ENCODE measurements at places on chromosomes 2 and 18.

GRCh38 chr18:31684279-31685096, at the start of gene B4GALT6:
Gene B4GALT6, minus strand, starts transcription at chr18:31684581. Its CDS starts 155 bp downstream, at chr18:31684426.
- DNase-seq = no peak

DNA sequence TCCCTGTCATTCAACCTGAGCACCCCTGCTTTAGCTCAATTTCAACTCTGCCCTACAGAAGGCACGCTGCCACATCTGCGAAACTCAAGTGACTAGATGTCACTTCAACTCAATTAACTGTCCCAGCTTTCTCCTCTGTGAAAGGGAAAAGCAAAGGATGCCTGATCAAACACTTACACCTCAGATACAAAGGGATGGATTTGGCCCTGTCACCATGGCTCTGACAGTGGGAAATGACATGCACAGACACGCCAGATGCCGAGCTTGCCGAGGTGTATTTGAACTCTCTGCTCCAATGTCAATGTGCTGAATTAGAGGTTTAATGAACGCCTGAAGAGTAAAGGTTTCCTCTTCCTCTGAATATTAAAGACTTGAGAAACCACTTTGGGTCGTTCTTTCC, 481.1 kb downstream of the CBLN2 start:
- DNase-seq = no peak

DNA sequence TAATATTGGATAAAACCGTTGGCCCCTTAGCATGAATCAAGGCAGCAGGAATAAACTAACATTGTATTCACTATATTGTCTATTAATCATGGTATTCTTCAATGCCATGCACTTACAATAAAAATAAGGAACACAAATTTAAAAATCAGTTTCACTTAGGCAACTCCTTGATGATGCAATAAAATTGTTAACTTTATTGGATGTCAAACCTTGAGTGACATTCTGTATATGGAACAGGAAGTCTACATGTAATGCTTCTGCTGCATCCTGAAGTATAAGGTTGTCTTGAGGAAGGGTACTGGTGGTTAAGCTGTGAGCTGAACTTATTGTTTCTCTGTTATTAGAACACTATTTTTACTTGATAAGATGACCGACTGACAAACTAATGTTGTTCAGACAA, 605.5 kb downstream of the SATB2 start:
- DNase-seq = no peak

- DNase-seq = no peak
Measured at GRCh38 chr18:66196805-66197204, 407.1 kb downstream of the CDH19 start.

GRCh38 chr2:234291765-234292204, 205.1 kb downstream of the ARL4C start:
- DNase-seq = no peak

DNA sequence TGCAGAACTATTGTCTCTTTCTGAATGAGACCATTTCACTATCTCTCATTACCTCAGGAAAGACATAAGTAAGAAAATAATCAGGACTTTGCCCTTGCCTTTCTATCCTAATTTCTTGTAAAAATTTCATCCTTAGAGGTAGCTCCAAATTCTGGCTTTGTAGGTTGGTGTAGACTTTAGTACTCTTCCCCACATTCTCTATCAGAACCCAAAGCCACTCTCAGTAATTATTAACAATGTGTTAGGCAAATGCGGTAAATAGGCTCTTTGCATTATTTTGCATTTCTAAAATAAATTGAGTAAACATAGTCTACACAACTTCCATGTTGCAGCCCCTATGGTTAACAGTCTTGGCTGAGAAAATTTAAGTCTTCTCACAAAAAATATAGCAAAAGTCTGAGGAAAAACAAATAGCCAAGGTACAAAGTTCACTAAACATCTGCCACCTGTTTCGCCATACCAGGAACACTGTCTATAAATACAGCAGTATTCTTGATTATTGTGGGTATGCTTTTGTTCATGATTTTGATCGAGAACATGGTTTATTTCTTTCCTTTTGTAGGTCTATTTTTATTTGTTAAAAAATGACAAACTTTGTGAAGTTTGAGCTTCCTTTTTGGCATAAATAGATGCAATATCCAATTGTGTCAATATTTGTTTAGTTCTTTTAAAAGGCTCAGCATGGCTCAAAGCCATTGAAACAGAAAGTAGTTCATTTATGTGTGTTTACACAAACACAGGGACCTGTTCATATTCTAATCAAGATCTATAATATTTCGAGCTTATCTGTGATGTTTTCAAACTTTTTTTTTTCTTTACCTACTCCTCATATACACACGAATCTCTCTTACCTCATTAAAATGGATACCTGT, 1061.5 kb downstream of the CNTNAP5 start:
- DNase-seq = no peak

DNA sequence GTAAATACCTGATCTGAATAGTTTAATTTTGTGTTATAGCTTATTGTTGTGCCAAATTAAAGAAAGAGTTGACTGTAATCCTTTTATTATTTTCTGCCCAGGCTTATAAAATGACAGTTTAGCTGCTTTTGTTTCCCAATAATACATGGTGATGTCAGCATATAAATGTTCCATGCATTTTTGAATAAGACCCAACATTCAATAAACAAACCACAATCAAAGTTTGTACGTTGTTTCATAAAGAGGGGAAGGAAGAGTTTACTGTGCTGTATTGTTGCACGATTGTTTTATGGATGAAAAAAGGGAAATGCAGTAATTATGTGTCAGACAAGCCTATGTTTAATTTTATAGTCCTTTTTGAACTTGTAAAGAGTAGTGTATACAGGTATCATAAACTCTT, 177.2 kb upstream of the SCN7A start:
- no peak for DNase-seq

DNA sequence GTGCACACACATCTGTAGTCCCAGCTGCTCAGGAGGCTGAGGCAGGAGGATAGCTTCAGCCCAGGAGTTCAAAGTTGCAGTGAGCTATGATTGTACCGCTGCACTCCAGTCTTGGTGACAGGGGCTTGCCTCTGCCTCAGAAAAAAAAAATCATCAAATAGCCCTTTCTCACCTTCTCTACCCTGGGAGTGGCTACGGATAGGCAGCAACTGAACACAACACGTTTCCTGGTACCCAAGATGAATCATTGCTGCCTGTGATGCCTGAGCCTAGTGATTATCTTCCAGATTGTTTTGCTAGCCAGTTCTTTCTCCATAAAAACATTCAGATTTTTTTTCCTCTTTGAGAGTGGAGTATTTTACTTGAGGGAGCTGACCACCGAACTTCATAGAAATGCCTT, 13.5 kb downstream of the INPP4A start:
- no peak for DNase-seq

DNA sequence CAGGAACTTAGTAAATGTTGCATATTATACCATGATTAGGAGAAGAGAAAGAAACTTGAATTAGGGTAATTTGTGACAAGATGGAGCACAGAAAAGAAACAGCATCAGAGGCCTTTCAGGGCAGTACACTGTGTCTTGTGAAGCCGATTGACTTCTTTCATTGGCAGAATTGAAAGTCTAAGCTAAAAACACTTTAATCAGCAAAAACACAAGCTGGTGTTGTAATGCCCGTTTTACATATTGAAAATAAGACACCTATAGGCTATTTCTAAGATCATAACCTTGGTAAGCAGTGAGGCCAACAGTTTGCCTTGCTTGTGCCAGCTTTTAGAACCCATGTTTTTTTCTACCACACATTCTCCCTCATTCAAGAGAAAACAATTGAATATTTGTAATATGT, 1378.1 kb upstream of the NXPH2 start:
- no peak for DNase-seq

DNA sequence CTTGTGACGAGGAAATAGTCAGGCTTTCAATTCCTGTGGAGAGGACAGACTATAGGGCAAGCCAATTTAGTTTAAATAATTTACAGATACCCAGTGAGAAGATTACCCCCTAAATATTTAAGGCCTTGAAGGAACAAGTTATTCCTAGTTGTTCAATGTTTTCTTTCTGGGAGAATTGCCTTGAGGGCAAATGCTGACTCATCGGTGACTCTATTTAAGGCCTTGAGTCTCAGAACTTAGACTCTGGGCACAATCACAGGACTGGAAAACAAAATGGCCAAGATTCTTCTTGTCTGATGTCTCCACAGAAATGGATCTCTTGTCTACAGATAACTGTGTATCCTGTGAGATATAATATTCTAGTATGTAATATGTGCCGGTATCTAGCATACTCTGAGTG, 467.1 kb downstream of the SUCLG1 start:
- DNase-seq = no peak

GRCh38 chr2:231985823-231986261, 24.3 kb downstream of the DIS3L2 start:
- DNase-seq = no peak

DNA sequence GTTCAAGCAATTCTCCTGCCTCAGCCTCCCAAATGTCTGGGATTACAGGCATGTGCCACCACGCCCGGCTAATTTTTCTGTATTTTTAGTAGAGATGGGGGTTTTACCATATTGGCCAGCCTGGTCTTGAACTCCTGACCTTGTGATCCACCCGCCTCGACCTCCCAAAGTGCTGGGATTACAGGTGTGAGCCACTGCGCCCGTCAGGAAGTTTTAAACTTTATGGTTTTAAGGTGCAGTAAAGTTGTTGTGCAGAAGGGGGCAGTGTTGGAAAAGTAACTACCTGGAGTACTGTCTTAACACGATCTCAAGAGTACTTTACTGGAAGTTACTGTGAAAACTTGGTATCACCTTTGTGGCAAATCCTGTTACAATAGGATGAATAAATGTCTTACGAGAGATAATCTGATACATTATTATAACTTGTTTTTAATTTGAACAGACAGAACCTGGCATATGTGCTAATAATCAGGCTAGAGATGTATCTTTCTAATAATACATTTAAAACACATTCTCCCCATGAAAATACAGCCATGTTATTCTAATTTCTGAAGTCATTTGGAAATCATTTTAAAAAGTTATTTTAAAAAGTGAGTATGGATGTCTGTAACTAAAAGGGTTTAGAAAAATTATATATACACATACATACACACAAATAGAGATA, 10.8 kb downstream of the SPDYA start:
- DNase-seq = no peak

DNA sequence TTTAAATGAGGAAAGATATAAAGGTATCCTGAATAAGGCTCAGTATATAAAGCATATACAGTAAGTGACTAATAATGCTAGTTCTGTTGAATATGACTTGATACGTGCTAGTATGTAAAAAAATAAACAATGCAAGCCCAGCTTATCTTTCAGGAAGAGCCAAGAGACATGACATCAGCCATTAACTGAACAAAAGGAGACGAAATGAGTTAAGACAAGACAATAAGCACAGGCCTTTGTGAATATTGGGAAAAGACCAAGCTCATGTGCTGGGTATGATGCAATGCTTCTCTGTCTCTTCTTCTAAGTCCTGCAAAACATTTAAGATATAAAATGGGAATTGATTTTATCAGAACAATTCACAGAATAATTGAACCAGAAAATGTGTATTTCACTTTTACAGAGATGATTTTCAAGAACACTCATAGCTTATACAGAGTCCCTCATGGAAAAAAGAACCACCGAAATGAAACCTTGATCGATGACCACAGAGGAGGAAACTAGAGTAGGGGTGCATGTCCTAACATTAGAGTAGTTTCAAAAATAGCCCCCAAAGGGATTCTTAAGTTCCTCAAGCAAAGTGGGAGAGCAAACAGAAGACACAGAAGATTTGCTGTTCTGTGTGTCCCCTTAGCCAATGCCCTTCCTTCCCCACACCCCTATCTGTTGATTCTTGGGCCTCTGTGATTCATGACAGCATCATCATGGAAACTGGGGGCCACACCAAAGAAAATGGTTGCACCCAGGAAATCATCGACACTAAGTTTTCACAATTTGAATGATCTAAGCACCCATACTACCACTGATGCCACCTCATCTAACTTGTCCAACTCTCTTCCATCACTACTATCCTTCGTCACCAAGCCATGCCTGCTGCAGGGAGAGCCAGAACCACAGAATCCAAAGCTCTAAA, 68.0 kb upstream of the CRIM1 start:
- no peak for DNase-seq

DNA sequence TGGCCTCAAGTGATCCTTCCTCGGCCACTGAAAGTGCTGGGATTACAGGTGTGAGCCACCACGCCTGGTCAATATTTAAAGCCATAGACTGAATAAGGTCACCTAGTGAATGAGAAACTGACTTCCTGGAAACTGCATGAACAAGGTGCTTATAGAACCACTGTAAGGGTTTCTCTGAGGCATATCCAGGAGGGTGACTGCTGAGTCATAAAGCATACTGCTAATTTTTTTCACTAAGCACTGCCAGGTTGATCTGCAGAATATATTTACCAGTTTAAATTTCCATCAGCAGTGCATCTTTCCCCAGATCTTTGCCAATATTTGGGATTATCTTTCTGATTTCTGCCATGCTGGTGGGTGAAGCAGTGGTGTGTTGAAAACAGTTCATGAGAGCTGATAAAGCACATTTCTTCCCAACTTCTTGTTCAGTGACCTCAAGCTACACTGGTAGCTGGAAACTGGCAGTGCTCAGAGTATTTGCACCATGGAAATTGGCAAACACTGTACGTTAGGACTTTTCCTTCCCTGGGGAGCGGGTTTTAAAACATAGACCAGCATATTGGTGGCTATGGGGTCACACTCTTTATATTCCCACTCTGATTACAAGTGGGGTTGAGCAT, 4.2 kb upstream of the CLIP4 start:
- DNase-seq = no peak

- no peak for DNase-seq
Measured at GRCh38 chr18:13562494-13563029, 163.8 kb downstream of the FAM210A start.

- no peak for DNase-seq
Measured at GRCh38 chr18:79300413-79300812, 95.3 kb upstream of the NFATC1 start.

DNA sequence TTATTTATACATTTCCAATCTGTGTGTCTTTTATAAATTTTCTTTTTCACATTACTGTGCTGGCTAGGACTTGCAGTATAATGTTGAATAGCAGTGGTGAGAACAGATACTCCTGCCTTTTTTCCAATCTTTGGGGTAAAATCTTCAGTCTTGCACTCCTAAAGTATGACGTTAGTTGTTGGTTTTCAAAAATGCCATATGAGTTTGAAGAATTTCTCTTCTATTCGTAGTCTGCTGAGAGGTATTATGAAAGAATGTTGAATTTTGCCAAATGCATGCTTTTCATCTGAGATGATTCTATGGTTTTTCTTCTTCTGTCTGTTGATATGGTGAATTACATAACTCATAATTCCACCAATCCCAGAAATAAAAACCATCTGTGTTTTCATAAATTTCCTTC, 335.3 kb upstream of the CHST9 start:
- DNase-seq = no peak

GRCh38 chr2:157935378-157935906, 59.3 kb upstream of the ACVR1 start:
- DNase-seq = no peak

- no peak for DNase-seq
Measured at GRCh38 chr2:26630669-26631360, 10.4 kb downstream of the CIB4 start.

- DNase-seq = no peak
Measured at GRCh38 chr2:227821043-227821942, 7.7 kb downstream of the CCL20 start.

GRCh38 chr2:46239847-46240181, 57.4 kb upstream of the EPAS1 start:
- no peak for DNase-seq

- DNase-seq = no peak
Measured at GRCh38 chr2:224948859-224949258, 93.4 kb downstream of the DOCK10 start.
